ENCODE measurements at places on chromosomes 6 and 20. TPM values are rescaled to one million over a fixed set of nuclear protein-coding genes. Genes with fewer than 3 reads are reported as not detected.
A peak's percentile ranks its signal among the peaks of the same experiment; 100 is the strongest.

GRCh38 chr6:138182939-138183789, 21.4 kb downstream of the ARFGEF3 start:
- DNase-seq, result no peak

DNA sequence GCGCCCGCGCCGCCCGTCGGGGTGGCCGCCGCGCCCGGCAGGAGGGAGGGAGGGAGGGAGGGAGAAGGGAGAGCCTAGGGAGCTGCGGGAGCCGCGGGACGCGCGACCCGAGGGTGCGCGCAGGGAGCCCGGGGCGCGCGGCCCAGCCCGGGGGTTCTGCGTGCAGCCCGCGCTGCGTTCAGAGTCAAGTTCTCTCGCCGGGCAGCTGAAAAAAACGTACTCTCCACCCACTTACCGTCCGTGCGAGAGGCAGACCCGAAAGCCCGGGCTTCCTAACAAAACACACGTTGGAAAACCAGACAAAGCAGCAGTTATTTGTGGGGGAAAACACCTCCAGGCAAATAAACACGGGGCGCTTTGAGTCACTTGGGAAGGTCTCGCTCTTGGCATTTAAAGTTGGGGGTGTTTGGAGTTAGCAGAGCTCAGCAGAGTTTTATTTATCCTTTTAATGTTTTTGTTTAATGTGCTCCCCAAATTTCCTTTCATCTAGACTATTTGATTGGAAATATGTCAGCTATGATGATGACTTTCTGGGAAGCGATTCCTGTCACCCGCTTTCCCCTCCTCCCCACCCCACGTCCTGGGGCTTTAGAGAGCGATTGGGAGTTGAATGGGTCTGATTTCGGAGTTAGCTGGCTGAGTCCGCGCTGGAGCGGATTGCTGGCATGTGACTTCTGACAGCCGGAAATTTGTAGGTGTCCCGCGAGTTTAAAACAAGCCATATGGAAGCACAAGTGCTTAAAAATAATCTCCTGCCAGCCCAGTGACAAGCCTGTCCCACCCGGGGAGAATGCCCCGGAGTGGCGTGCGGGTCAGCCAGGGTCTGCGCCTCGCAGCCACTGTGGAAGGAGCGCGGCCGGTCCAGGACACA, 1.1 kb downstream of the ESR1 start:
- no peak for DNase-seq

GRCh38 chr6:107413966-107414645, 45.3 kb downstream of the PDSS2 start:
- DNase-seq, result no peak

The HEY2 gene
- total RNA-seq, result not detected

- no peak for DNase-seq
Measured at GRCh38 chr6:36657942-36658544, 20.5 kb upstream of the CDKN1A start.

DNA sequence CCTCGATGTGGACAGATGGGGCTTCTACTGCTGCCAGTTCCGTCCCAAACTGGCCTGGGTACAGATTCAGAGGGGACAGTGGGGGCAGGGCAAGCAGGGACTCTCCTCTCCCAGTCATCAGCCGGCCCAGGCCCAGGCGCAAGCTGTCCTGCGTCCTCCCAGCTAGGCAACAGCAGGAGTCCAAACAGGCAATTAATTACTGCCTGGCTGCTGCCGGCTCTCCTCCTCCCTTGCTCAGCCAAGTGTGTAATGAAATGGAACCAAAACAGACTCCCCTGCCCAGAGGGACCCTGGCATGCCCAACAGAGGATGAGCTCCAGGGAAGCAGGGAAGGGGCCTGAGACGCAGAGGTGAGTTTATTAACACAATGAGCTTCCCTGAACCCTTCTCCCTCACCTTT, 17.8 kb upstream of the SLC32A1 start:
- DNase-seq, result no peak

- DNase-seq, result peak; percentile 52
Measured at GRCh38 chr6:3442431-3443220, 14.2 kb downstream of the SLC22A23 start.

The SLC18B1 gene
- total RNA-seq, result 10.7 TPM
